ENCODE measurements at places on chromosomes 6 and 20.

DNA sequence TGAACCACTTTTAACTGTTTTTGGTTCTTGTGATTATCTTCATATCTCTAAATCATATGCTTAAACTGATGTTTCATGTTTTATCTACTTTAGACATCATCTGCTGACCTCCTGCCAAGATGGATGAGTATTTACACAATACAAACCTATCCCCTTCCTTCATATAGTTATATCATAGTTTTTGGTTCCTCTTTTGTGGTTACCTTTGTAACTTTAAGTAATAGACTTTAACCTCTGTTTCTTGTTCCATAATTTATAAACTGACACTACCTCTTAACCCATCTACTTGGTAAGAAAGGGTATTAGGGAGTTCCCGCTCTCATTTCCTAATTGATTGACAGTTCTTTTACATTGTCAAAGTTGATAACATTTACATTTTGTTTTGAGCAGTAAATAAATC lies 11.9 kb downstream of the PCMT1 start:
- no peak for DNase-seq

- no peak for DNase-seq
Measured at GRCh38 chr6:1123386-1124375, 188.2 kb upstream of the FOXQ1 start.

DNA sequence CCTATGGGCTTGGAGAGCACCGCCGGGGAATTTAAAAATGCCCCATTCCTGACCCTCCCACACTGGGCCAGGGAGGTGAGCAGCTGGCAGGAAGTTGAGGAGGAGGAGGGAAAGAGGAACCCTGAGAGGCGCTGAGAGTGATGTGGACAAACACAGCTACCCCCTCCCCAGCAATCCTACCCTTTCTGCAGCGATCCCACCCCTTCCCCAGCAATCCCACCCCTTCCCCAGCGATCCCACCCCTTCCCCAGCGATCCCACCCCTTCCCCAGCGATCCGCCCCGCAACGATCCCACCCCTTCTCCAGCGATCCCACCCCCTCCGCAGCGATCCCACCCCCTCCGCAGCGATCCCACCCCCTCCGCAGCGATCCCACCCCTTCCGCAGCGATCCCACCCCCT lies 111.6 kb downstream of the SYCP2 start:
- no peak for DNase-seq

DNA sequence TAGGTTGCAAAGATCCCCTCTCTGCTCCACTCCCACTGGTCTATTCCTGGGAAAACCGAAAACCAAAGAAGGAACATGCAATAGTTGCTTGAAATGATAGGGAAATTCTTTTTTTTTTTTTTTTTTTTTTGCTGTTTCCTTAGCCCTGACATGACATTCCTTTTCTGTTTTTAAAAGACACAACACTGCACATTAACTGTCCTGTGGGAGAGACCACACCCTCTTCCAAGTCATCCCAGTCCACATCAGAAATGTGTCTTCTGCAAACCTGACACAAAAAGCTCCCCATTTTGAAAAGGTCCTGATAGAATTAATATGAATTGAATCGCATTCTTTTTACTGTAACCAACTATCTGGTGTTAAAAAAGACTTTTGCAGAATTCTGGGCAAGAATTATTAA lies 43.4 kb upstream of the RIPOR2 start:
- DNase-seq: no peak
